ENCODE measurements at places on chromosomes 13 and 19.

DNA sequence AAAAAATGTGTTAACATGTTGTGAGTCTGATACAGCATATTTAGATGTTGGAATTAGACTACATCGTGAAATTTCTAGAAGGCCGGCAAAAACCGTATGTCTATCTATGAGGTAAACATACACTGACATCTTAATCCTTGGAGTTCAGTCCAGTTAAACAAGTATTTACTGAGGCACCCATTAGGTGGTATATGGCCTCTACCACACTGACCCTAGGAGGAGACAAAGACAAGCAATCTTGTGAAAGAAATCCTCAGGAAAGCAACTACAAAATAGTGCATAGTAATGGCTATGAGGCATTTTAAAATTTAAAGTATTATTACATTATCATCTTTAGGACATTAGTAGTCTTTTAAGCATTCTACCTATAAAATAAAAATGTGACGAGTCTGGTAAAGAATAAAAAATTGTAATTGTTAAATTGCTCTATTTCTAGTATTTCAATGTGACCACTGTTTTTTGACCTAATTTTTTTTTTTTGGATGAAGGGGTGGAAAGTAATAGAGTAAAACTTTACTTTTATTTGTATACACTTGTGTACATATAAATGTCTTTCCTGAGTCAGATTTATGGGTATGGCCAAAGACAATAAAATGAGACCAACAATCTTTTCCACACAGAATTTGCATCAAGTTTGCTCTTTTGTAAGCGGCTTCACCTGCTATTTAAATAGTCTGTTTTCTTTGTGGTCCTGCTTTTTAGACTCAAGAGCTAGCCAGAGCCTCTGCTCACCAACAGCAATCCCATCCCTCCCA is 50.5 kb downstream of the KATNAL1 start:
- no peak for DNase-seq

GRCh38 chr13:105514401-105514800 is 1021.1 kb downstream of the EFNB2 start:
- DNase-seq: no peak

- no peak for DNase-seq
Measured at GRCh38 chr13:36920616-36921185, 663 bp upstream of the SMAD9 start.

DNA sequence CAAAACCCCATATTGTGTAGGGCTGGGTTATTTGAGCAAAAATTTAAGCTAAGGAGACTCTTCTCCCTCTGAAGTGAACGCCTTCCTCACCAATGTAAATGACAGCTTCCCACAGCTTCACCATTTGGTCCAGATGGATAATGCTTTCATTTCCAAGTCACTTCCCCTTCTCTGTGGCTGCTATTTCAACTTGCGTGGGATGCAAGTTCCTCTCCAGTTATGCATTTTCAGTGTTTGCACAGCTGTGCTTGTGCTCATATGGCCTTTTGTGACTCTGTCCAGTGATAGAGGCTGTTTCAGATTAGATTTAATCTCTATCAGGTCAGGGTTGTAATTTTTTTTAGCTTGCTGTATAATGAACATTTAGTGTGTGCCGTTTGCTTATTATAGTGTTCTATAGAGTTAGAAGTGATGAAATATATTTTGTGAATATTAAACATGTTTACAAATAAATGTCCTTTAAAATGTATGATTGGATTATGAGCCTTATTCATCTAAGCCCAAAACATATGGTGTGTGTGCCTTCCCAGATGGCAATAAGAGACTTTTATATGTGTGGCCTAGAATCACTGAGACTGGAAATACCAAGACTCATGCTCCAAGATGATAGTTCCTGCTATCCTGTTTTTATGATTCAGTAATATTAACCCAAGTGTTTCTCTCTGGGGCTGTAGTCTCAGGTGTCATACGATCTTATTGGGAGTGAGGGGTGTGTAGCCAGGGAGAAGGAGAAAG is 86.6 kb downstream of the TNFRSF19 start:
- DNase-seq: no peak

- no peak for DNase-seq
Measured at GRCh38 chr13:59319276-59319675, 844.5 kb downstream of the DIAPH3 start.

- peak; percentile 70 for DNase-seq
Measured at GRCh38 chr19:6048793-6049405, 61.4 kb downstream of the RFX2 start.

DNA sequence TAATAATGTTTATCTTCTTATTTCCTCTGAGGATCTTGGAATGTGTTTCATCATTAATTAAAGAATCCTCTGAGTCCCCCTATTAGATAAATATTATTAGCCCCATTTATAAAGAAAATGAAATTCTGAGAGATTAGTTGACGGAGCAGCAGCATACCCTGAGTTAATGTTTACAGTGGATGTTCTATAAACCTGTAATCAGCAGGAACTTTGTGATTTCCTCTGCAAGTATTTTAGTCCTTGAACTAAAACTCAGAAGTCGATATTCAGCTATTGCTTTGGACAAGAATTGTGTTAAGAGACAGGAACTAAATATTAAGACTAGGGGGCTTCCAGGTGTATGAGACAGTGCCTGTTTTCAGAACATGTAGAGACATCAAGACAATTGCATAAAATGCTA is 243.3 kb downstream of the DCT start:
- no peak for DNase-seq
